ENCODE measurements at places on chromosomes 2 and 18.

DNA sequence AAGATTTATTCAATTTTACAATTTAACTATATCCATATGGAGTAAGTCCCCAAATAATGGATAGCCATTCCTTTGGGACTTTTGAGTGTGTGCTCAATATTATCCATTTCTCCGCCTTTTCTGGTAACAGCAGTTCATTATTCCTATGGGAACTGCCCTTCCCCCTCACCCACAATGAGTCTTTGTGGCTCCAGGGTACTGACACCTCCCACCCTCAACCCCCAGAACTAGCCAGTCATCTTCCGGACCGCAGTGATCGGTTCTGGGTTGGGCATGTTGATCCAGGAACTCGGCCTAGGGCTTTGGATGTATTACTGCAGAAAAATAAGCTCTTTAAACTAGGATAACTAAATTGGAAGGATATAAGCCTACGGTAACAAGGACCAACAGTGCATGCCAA, 45.4 kb upstream of the CCDC150 start:
- no peak for DNase-seq

GRCh38 chr18:75169411-75169810, 39.5 kb downstream of the PTGR3 start:
- DNase-seq = no peak

GRCh38 chr2:39668576-39669080, 2.9 kb downstream of the TMEM178A start:
- no peak for DNase-seq

- DNase-seq = peak; percentile 71
Observed at GRCh38 chr2:157182204-157182709, 75.2 kb upstream of the GALNT5 start.

- DNase-seq = peak; percentile 87
Observed at GRCh38 chr2:11080253-11081115, 74.8 kb upstream of the SLC66A3 start.
